Stimulated activated CD8-positive, alpha-beta memory T cell treated with anti-CD3 and anti-CD28 coated beads, Interleukin-15, amount 100 ng/mL, for 48 hours (primary cell): ENCODE measurements at places on chromosomes 13 and 19.
A peak's percentile ranks its signal among the peaks of the same experiment; 100 is the strongest.

DNA sequence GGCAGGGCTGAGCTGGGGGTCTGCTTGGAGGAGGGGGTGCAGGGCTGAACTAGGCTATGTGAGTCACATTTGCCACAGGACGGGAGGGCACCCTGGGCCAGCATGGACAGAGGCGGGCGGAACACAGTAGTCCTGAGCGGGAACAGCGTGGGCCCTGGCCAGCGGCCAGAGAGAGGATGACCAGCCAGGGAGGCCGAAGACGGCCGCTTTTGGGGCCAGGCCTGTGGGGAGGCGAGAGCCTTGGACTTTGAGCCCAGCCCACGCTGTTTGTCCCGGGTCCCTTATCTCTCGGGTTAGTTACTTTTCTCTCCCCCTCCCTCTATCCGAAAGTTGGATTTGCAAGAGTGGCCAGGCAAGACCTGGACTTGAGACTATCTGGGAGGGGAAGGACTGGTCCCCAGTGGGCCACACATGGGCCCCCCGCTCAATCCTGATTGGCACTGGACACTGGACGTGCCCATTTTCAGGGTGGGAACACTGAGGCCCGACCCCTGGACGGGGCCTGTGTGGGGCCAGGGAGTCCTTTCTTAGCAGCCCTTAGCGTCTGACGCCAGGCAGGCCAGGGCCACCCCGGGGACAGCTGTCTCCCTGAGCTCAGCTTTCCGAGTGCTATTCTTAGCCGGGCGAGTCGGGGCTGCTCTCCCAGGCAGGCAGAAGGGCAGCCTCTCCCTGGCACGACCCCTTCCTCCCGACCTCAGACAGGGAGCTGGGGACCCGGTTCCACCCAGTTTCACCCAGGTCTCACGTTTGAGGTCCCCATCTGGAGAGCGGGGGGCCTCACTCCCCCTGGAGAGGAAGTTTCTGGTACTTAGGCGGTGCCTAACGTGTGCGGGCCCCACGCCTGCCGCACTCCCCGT is 833 bp downstream of the GAMT start:
- no peak for DNase-seq

GRCh38 chr19:19459073-19459472 is 53.6 kb downstream of the GATAD2A start:
- DNase-seq, result no peak

DNA sequence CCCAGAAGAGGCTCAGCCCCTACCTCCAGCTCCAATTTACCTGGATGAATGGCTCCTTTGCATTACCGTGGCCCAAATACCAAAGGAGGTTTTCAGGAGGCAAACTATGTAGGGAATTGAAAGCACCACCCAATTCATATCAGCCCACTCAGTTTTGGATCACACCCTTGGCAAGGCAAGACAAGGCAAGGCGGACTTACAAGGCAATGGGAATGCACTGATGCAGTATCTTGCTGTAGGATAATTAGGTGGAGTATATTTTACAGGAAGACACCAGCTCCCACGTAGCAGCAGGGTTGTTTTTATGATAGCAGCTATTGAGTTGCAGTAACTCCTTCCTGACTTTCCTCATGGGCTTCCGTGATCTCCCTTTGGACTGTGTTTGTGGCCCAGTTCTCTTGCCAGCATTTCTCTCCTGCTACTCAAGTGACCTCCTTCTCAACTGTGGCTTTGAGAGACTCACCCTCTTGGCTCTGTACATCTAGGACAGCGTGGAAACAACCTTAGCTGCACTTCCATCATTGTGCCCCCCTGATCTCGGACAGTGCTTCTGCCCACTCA is 935.9 kb downstream of the EFNB2 start:
- DNase-seq, result no peak

DNA sequence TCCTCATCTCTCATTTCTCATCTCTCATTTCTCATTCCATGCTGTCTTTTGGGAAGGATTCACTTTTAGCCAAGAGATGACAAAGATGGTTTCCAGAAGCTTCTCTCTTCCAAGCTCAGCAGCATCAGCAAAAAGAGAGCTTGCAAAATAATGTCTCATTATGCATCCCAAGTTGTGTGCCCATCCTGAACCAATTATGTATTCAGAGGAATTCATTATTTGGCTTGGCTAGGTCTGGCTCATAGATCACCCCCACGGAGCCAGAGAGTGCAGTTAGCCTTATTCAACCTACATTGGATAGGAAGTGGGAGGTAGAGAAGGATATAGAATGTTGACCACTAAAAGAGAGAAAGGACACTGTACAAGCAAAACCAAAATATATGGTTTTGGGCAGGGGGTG is 5.4 kb upstream of the OLFM2 start:
- no peak for DNase-seq

- DNase-seq, result no peak
These were observed 31.2 kb upstream of the TEX29 start for GRCh38 chr13:111289251-111289650.

DNA sequence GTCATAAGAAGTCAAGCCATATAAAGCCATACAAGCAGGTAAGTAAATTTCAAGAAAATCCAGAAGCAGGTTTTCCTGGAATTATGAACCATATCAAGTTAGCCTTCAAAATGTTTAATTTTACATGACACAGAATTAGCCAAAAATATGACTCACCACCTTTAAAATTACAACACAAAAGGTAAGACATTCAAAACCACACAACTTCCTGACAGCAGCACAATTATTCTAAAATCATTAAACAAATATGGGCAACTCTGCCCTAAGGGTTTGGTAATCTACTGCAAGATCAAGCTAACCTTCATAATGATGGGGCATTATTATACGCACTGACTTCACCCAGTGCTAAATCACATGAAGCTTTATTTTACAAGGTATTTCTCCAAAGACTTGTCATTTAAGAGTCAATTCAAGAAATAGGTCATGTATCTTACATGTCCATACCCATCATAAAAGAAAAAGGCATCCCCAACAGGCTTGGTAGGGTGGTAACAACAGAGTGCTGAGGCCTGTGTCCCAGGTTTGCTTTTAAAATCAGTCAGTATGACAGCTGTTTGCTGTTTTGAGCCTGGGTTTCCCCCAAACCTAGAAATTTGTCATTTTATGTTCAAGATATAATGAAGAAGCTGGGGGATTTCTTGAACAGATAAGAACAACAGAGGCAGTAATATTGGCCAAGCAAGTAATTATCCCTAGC is 15.2 kb downstream of the RCBTB1 start:
- DNase-seq, result no peak

GRCh38 chr13:44337581-44337980 is 36.0 kb upstream of the SERP2 start:
- no peak for DNase-seq

DNA sequence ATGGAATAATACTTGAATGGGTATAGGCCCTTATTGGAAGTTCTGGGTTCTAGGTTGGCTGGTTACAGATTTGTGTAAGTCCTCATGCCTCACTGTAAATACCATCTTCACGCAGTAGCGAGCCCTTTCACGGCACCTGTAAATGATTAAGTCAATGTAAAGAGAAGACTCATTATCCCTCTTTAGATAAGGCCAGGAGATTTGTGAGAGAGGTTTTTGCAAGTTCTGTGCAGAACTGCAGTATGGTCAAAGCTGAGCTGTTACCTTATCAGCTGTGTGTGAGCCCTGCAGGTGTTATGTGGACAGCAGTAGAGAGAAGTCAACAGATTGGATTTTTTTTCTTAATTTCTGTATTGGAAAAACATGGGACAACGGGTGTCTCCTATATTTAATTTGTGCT is 141.6 kb downstream of the SHISA2 start:
- DNase-seq, result no peak

- DNase-seq, result peak; percentile 56
These were observed at the start of gene NBEA for GRCh38 chr13:34941835-34942731. NBEA (plus strand) TSS chr13:34942270; CDS start chr13:34942821, 551 bp downstream.

DNA sequence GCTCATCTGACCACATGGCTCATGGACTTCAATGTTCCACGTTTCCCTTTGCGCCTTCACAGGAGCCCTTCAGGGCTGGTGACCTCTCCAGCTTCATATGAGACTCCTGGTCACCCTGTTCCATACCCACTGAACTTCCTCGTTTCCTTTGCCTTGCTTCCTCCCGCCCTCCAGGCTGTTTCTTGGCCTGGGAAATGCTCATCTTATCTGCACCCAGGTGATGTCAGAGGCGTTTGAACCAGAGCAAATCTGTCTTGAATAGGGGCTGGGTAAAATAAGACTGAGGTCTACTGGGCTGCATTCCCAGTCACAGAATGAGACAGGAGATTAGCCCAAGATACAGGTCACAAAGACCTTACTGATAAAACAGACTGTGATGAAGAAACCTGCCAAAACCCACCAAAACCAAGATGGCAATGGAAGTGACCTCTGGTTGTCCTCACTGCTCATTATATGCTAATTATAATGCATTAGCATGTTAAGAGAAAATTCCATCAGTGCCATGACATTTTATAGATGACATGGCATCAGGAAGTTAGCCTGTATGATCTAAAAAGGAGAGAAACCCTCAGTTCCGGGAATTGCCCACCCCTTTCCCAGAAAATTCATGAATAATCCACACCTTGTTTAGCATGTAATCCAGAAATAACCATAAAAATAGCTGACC is 102.7 kb downstream of the DCLK1 start:
- no peak for DNase-seq

GRCh38 chr13:20001366-20002190 is 43.1 kb downstream of the ZMYM2 start:
- no peak for DNase-seq

- no peak for DNase-seq
These were observed 5.9 kb upstream of the SLC7A10 start for GRCh38 chr19:33231511-33231910.

- DNase-seq, result no peak
These were observed 25.6 kb downstream of the UBXN6 start for GRCh38 chr19:4431808-4432674.

DNA sequence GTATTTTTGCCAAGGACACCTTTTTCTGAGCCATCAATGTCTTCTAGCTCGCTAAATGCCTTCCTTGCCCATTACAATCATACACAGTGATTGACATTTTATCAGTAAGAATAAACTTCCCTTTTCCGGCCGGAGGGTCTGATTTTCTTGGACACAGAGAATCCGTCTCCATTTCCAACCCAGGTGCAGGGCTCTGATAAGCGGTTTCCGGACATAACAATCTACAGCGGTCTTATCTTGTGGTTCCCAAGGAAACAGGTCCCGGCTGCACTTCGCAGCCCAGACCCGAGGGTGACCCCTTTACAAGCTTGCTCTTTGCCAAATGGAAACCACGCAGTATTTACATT is 5.1 kb upstream of the ZNF77 start:
- DNase-seq, result no peak

- no peak for DNase-seq
These were observed 68.6 kb downstream of the SPACA7 start for GRCh38 chr13:112444416-112445399.
